ENCODE measurements at places on chromosomes 11 and 22. TPM values are rescaled to one million over a fixed set of nuclear protein-coding genes. Genes with fewer than 3 reads are reported as not detected.

Gene VPS26B
- 36.7 TPM for total RNA-seq

Gene BTG4
- 0.33 TPM for total RNA-seq

Gene DYNC2H1
- total RNA-seq: 50.8 TPM

Gene CRYBB3
- not detected for total RNA-seq

Gene FXYD6
- total RNA-seq: 8.0 TPM

Gene MRGPRX2
- not detected for total RNA-seq

Gene POU2AF3
- 0.26 TPM for total RNA-seq

Gene DDTL
- total RNA-seq: 2.1 TPM

Gene PRAME
- total RNA-seq: not detected

Gene DDIAS
- total RNA-seq: 0.26 TPM
